ENCODE measurements at places on chromosomes 12 and 14.
A peak's percentile ranks its signal among the peaks of the same experiment; 100 is the strongest.

- DNase-seq, result no peak
Measured at GRCh38 chr12:16669756-16670155, 63.8 kb upstream of the LMO3 start.

DNA sequence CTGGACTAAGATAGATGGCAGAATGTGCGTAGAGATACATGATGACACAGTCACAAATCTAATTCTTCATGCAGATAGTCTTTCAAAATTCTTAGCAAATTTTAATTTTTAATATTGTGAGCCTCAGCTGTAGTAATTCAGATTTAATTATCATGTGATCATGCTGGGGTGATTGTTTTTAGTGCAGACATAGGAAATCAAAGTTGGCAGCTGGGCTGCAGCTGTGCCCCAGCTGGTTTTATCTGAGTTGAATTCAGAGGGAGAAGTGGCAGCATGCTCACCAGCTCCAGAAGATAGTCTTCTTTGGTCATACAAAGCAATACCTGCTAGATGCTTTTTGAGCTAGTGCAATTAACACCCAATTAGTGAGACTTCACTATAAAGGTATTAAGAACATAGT is 292.9 kb downstream of the RAD51B start:
- DNase-seq, result no peak

DNA sequence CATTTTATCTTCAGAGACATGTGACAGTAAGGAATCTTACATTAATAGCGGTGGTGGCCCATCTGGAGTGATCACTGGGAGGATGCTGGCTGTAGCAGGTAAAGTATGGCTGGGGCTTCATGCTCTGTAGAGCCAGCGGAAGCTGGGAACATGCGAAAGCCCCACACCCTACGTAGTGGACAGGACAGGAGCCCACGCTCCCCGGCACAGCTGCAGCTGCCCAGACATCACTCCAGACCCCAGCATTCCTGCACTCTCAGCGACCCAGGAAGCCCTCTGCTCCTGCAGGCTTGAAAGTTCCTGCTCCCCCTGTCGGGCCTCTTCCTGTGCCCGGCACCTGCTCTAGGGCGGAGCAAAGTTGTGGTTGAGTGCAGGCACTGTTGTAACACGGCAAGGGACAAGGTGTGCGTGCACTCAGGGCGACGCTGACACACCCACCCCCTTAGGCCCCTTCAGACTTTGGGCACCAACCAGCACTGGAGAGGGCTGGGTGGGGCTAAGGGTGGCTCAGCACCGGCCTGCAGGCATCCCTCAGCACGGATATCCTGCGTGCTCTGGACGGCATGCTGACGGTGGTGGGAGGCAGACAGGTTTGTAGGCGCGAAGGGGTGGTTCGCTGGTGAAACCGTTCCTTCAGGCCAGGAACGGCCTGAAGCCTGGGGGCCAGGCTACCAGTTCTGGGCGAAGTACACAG is 568.3 kb downstream of the FSCB start:
- no peak for DNase-seq

DNA sequence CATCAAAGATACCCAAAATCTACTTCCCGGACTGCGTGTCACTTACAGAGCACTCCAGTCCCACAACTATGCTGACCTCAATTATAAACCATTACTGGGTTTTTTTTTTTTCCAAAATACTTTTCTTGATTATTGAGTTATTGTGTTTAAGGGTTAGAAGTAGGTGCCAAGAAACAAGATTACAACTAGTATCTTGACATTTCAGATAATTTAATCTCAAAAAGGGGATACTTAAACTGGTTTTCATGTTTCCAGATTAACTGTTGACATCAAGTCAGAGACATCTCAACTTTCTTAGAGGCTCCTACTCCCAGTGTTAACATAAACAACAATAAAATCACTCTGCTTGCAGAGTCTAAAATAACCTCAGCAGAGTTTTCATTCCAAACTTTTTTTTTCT is 131.2 kb upstream of the ARID2 start:
- no peak for DNase-seq

DNA sequence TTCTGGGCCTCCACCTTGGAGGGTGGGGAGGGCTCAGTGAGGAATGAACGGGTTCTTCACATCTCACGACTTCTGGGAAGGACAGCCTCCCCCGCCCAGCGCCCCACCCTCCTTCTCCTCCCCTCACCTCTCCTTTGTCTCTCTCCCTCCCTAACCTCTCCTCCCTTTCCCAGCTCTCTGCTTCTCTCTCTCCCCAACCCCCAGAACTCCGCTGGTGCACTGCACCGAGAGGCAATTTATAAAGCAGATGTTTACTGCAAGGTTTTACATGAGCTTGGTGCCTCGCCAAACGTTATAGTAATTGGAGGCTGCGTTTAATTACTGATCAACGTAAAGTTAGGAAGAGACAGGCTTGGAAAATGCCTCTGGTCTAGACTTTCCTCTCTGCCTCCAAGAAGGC is 42.9 kb upstream of the FAM222A start:
- DNase-seq, result no peak

- DNase-seq, result no peak
Measured at GRCh38 chr12:3677609-3678008, 75.3 kb downstream of the CRACR2A start.

DNA sequence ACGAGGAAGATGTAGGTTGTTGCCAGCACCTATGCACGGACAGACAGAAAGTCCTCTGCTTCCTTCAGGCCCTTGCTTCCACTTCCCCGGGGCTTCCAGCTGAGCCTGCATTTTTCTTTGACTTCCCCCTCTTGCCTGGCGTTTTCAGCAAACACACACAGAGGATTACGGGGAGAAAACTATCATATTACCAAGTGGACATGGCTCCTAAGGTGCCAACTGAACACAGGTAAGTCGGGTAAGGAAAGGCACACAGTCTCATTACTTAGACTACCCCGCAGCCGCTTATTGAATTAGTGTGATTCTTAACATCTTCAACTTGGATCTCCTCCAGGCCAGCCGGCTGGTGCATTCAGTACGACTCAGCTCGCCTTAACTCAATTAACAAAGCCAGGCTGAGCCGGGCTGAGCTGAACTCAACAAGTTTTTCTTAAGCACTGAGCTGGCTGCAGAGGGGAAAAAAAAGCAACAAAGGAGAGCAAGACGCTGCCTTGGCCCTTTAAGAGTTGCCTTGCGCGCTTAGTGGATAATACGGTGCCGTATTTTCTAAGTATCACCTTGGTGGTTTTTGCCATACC is 19.2 kb upstream of the MAP1LC3B2 start:
- DNase-seq, result peak; percentile 39

DNA sequence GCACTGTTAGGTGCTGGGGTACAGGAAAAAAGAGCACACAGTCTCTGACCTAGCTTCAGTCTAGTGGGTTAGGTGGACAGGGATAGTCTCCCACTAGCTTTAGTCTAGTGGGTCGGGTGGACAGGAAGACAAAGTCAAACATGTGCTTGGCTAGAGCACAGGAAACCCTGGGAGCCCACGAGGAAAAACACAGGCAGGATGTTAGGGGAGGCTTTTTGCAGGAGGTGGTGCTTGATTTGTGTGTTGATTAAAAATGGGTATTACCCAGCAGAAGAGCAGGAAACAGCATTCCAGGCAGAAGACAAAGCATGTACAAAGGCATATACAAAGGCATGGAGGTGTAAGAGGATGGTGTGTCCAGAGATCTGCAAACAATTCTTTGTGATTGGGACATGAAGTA is 23.3 kb downstream of the SLC38A2 start:
- DNase-seq, result no peak

DNA sequence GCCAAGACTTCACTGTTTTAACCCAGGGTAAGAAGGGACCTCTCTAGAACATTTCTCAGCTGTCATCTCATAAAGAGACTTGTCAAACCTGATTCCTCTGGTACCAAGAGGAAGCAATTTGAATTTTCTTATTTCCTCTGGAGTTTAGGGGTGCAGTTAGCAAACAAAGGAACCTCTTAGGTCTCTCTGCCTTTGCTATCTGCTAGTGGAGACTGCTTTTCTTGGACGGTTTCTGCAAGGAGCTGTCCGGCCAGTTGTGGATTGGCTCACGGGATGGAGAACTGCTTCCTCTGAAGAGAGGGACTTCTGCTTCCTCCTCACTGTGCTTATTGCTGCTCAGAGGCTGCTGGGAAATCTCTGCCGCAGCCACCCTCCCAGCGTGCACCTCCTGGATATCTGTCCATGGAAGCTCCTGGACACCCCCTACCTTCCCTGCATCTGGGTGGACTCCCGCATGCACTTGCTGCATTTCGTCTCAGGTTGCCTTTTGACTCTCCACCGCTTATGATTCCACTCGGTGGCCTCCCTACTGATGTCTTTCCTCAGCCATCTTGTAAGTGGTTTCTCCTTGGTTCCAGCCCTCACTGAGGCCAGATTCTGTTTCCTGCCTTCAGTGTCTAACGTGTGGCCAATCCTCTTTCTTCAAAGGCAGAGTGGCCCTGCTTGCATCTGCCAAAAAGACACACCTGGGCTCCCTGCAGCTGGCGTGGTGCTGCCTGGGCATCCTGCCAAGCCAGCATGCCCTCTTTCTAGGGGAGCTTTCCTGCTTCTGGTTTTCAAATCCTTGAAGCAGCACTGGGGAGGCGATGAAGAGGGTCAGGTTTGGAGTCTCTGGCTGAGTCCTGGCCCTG is 187.3 kb downstream of the CHST11 start:
- peak; percentile 14 for DNase-seq

DNA sequence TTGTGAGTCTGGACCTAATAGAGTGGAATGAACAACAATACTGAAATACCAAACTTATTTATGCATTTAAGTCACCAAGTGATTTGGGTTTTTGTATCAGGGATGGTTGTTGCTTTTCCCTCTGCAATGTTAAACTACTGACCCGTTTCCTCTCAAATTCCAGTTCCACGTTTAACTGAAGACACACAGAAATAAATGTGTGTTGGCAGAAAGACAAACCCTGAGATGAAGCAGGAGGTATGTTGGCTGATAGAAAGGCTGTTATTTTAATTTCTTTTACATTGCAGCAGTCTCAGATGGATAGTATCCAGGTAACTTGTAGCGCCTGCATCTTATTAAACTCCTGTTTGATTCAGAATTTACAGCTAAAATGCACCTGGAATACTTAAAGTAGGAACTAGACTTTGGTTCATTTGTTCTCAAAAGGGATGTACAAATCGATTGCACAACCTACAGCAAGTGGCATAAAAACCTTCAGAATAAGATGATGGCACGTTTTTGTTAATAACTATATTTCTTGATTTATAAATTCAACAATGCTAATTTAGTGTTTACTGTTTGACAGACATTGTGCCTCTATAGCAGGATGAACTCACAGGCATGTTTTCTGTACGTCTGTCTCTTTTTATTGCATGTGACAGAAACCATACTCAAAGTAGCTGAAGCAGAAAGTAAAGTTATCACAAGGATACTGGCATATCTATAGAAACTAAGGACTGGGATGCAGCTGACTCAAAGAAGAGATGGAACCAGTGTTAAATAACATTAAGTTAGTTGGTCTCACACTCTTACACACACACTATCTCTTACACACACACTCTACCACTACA is 405.7 kb downstream of the ZFP36L1 start:
- peak; percentile 64 for DNase-seq

- no peak for DNase-seq
Measured at GRCh38 chr12:112979041-112979680, 842 bp downstream of the OAS2 start.

GRCh38 chr14:85316701-85317410 is 213.1 kb upstream of the FLRT2 start:
- DNase-seq, result peak; percentile 59

GRCh38 chr12:6337958-6338433 is 3.9 kb downstream of the TNFRSF1A start:
- peak; percentile 78 for DNase-seq

- no peak for DNase-seq
Measured at GRCh38 chr14:36021591-36022320, 154.8 kb downstream of the PTCSC3 start.

DNA sequence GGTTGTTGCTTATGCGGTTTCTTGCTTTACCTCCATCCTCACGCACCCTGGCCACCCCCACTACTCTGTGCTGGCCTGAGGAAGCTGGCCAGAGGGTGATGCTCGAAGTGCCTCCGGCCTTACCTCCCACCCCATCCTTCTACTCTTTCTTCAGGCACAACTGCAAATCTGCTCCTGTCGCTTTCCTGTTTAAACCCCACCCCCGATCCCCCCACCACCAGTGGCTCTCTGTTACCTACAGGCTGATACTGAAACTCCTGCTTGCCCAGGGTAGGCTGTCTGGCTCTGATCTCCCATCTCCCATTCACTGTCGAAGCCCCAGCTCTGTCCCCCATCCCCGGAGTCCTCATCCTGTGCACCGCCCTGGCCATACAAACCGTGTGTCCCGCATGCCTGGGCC is 111.5 kb downstream of the PRMT8 start:
- DNase-seq, result no peak

DNA sequence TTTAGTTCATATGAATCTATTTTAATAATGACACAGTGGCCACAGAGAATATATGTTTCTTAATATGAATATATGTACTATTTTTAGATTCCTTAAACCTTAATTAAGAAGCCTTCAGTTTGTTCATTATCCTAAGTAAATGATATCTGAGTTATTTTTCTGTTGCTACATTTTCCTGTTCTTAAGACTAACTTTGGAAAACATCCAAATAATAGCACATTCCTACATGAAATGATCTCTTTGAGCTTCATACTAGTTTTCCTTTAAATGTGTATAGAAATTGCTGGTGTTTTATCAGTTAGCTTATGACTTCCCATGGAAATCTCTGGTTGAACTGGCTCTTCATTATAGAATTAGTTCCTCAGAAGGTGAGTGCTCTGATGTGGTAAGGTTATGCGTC is 72.1 kb downstream of the POLR3B start:
- DNase-seq, result no peak
